Left ventricle myocardium inferior (tissue), 1 donor: ENCODE measurements at places on chromosomes 11 and 22. TPM values are rescaled to one million over a fixed set of nuclear protein-coding genes. Genes with fewer than 3 reads are reported as not detected.
A peak's percentile ranks its signal among the peaks of the same experiment; 100 is the strongest.

- no peak overlapping the region for H3K4me3 ChIP-seq
- no peaks in the 10 kb centered on the region for H3K27me3 ChIP-seq
- H3K4me1 ChIP-seq: peaks cover 73% of the 10 kb centered on the region
- peak overlapping the region; percentile 70 for H3K27ac ChIP-seq
- H3K36me3 ChIP-seq: no peaks in the 10 kb centered on the region
Observed at GRCh38 chr11:83047515-83048225, 24.0 kb downstream of the RAB30 start.

GRCh38 chr22:36379593-36380361 lies 8.0 kb downstream of the MYH9 start:
- H3K4me3 ChIP-seq: peak overlapping the region; percentile 28
- peak overlapping the region; percentile 100 for H3K27ac ChIP-seq
- DNase-seq: no peak

The WNT7B gene
- total RNA-seq: not detected

DNA sequence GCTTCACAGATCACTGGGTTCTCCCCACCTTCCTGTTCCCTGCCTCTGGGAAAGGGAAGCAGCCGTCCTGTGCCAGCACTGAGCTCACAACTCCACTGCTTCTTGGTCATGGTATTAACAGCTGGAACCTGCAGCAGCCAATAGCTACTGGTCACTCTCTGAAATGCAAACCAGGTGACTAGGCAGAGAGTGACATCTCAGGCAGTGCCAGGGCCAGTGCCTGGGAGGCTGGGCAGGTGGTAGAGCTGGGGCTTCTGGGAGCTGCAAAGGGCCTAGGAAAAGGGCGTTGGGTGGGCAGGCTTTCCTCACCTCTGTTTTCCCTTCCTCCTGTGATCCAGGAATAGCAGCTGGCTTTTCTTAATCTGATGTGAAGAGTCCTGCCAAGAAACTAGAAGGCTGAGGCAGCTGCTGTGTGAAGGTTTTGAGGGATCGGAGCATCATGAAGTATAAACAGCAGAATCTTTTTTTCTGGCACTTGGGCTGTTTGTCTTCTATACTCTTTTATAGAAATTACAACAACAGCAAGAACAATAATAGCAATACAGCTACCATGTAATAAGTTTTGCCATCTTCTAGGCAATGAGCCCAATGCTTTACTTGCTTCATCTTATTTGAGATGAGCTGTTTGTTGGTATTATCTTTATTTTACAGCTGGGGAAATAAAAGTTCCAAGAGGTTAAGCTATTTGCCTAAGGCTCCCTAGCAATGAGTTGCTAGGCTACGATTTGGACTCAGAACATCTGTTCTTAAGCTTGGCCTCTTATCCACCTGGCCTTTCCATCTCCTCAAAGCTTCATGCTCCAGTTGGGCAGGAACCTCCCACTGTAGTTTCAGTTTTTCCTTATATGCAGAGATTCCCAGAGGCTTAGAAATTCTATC lies 22.0 kb upstream of the CD44 start:
- no peaks in the 10 kb centered on the region for H3K27me3 ChIP-seq
- H3K4me1 ChIP-seq: peaks cover 22% of the 10 kb centered on the region
- H3K4me3 ChIP-seq: no peak overlapping the region

- H3K4me3 ChIP-seq: no peak overlapping the region
- no peaks in the 10 kb centered on the region for H3K4me1 ChIP-seq
- peaks cover 41% of the 10 kb centered on the region for H3K36me3 ChIP-seq
- no peak for DNase-seq
- no peaks in the 10 kb centered on the region for H3K27me3 ChIP-seq
- H3K27ac ChIP-seq: no peak overlapping the region
Observed at GRCh38 chr11:68052137-68052873, 13.5 kb downstream of the TCIRG1 start.

DNA sequence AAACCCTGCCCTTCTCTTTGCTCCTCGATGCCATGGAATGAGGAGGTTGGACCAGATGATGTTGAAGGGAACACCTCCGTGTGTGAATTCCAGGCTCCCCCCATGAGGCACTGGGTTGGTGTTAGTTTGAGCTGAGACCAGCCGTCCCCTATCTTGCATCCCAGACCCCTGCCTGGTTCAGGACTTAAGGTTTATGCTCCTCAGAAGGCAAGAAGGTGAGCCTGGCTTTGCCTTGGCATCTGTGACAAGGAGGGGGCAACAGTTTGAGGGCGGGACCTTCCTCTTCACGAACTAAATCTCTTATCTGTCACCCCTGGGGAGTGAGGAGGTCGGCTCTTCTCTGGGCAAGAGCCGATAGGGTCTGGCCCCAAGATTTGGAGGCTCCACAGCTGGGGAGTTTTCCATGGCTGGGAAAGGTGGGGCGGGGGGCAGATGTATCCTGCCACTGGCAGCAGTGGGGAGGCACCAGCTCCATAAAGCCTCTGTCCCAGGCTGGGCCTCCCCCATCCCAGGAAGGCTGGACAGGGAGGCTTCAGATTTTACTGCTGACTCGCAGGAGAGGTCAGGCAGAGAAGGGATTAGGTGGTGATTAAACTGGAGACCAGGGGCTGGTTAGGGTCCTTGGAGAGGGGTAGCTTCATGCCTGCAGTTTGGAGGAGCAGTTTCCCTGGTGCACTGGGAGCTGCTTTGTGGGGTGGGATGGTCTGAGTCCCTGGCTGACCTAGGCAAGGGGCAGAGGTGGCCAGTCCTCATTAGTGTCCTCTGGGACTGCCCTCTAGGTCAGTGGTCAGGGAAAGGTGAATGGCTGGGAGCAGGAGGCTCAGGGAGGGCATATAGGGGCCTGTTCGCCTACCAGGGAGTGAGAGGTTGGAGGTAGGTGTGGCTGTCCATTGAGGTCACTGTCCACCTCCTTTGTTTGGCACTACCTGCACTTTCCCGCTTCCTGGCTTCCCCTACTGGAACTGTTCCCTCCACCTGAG lies 1.1 kb downstream of the SEC14L2 start:
- H3K27me3 ChIP-seq: peaks cover 57% of the 10 kb centered on the region
- DNase-seq: no peak
- no peaks in the 10 kb centered on the region for H3K36me3 ChIP-seq
- H3K4me3 ChIP-seq: peak overlapping the region; percentile 73
- peaks cover 21% of the 10 kb centered on the region for H3K4me1 ChIP-seq

The GAB4 gene
- total RNA-seq: not detected

The A4GALT gene
- 94.9 TPM for total RNA-seq

DNA sequence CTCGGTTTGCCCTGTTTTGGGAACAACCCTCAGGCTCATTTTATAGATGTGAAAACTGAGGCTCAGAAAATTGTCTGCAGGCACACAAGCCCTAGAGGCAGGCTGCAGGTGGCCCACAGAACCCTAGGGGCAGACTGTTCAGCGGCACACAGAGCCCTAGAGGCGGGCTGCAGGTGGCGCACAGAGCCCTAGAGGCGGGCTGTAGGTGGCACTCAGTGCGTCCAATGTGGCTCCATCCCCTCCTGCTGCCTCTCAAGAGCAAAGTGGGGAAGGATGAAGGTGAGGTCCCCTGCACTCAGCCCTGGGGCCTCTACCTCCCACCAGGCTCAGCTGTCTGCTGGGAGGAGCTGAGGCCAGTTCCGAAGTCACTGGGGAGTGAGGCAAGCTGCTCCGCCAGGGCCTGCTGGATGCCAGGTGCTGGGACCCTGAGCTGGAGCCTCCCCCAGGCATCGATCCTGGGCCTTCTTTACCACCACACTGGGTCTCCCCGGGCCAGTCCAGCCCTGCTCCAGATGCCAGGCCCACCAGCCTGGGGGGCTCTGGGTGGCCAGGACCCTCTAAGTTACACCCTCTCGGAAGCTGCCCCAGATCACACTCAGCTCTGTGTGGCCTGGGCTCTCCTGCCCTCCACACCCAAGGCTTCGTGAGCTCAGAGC lies 2.3 kb downstream of the ACY3 start:
- H3K36me3 ChIP-seq: no peaks in the 10 kb centered on the region
- DNase-seq: no peak
- H3K27me3 ChIP-seq: peaks cover 56% of the 10 kb centered on the region
- no peak overlapping the region for H3K27ac ChIP-seq

The TLCD5 gene
- 9.7 TPM for total RNA-seq

- H3K4me1 ChIP-seq: no peaks in the 10 kb centered on the region
- no peak overlapping the region for H3K27ac ChIP-seq
- H3K4me3 ChIP-seq: no peak overlapping the region
- no peaks in the 10 kb centered on the region for H3K27me3 ChIP-seq
- no peak for DNase-seq
Observed at GRCh38 chr11:122271137-122271536, 155.1 kb upstream of the BLID start.

- peaks cover 19% of the 10 kb centered on the region for H3K27me3 ChIP-seq
- H3K4me3 ChIP-seq: peak overlapping the region; percentile 61
- peaks cover 33% of the 10 kb centered on the region for H3K36me3 ChIP-seq
- H3K27ac ChIP-seq: peak overlapping the region; percentile 72
- DNase-seq: no peak
Observed at GRCh38 chr11:67614730-67615714, 8.3 kb downstream of the NDUFV1 start.

DNA sequence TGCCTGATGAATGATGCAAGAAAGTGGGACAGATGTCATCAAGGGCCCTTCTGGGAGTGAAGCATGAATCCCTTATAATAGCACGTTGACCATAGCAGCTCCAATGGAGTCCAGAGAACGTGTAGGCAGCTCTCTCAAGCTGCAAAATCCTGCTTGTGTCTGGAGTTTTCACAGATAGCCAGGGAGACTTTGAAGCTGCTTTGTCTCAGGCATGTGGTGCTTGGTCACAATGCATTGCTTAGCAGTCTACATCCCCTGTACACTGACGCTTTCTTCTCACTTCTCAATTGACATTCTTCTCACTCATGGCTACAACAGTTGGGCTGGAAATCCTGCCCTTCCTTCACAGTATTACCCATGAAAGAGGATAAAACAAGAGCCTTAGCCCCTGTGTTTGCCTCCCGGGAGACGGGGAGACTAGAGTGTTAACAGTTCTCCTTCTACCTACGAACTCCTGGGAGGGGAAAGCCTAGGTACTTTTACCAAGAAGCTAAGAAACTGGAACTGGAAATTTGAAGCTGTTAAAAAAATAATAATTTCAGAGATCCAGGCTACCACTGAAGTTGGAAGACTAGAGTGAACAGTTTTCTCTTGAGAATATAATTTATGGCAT lies 20.7 kb upstream of the MMP7 start:
- H3K36me3 ChIP-seq: no peaks in the 10 kb centered on the region
- no peaks in the 10 kb centered on the region for H3K4me1 ChIP-seq
- no peaks in the 10 kb centered on the region for H3K27me3 ChIP-seq
- DNase-seq: no peak

The MIAT gene
- total RNA-seq: 0.66 TPM

DNA sequence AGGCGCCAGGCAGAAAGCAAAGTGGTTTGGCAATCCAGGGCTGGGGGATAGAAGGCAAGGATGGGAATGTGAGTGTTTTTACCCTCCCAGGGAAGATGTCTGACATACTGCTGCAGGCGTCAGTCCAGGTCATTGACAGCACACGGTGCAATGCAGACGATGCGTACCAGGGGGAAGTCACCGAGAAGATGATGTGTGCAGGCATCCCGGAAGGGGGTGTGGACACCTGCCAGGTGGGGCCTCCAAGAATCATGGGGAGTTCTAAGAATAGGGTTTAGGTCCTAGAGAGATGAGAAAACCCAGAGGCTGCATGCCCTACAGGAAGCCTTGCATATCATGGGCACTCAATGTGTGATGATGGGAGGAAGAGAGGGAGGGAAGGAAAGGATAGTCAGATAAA lies 28.3 kb upstream of the SMIM35 start:
- no peaks in the 10 kb centered on the region for H3K36me3 ChIP-seq
- peaks cover 22% of the 10 kb centered on the region for H3K4me1 ChIP-seq
- no peak overlapping the region for H3K4me3 ChIP-seq

GRCh38 chr11:62556875-62557631 lies 10.4 kb upstream of the AHNAK start:
- peak overlapping the region; percentile 94 for H3K27ac ChIP-seq
- H3K36me3 ChIP-seq: peaks cover 38% of the 10 kb centered on the region
- H3K4me3 ChIP-seq: peak overlapping the region; percentile 39
- peaks cover 83% of the 10 kb centered on the region for H3K4me1 ChIP-seq

The SLCO2B1 gene
- 22.7 TPM for total RNA-seq

The MUC15 gene
- not detected for total RNA-seq
